ENCODE measurements at places on chromosomes 5 and 9.

DNA sequence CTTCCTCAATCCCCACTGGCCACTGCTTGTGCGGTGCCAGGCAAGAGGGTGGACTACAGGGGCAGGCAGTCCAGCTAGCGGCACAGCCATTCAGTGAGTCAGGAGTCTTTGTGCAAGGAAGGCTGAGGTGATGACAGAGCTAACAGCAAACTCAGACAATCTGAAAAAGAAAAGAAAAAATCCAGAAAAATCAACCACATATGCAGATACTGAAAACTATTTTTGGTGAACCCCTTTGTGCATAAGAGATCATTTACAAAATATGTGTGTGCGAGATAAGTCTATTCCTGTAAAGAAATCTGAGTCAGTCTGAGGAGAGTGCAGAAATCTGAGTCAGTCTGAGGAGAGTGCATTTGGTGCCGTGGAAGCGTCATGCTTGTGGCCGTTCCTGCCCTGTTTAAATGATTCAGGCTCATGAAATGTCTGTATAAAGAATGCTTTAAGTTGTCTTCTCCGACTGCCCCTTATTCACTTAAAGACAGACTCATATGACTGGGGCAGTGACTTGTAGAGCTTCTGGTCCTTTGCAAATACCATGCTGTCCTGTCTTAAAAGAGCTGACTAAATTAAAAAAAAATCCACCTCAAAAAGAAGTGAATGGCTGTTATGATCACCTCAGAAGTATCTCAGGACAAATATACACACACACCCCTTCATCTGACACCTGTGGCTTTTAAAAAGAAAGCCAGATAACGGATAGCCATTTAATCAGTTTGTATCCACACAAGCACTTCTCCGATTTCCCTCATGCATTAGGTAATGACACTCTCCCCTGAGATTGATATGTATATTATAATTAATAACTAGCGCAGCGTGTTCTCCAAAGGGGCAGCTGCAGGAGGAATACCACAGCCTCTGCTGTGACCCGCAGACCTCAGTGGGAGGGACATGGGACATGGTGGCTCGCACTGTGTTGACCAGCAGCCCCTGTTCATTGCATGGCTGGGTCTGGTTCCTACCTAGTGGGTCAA is 47.3 kb downstream of the TRIO start:
- DNase-seq, result no peak

DNA sequence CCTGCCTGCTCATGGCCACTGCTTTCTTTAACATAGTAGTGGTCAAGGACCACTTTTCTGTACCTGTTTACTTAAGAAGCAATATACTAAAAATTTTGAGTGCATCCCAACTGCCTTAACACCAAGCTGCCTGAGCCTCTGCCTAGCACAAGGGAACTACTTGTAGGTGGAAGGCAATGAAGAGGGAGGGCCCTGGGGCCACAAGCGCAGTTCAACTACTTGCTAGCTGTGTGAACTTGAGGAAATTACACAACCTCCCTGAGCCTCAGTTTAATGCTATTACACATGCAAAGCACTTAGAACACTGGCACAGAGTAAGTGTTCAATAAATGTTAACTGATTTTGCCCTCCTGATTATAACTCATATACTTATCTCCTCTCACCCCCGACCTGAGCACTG is 6.3 kb downstream of the ARL15 start:
- no peak for DNase-seq

GRCh38 chr5:142287973-142288313 is 36.9 kb downstream of the SPRY4 start:
- DNase-seq, result no peak

GRCh38 chr5:59091965-59092364 is 509.1 kb downstream of the RAB3C start:
- no peak for DNase-seq

DNA sequence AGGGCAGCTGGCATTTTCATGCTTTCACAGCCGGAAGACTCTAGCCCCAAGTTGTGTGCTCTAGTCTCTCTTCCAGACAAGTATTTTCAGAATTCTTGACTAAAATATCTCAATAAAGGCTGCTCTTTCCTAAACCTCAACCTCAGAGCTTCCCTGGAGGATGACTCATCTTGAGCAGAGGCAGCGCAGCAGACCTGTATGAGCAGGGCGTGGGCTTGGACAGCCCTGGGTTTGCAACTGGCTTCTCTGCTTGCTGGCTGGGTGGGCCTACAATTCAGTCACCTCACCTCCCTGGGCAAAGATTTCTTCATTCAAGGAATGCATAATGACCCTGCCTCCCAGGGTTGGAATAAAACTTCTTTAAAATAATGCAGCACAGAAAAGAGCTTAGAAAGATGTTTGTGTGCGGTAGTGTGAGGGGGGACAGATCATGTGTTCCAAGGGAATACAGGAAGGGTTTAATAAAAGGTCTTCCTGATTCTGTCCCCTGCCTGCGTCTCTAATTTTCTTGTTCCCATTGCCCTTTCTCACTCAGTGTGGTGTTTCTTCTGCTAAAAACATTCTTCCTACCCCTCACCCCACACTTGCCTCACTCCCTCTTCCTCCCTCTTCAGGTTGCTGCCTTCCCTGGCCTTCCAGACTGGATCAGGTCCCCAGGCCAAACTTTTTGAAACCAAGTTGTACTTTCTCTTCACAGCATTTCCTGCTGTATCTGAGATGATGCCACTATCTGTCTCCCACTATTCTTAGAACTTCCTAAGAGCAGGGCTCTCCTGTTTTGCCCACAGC is 39.4 kb upstream of the MAP1B start:
- no peak for DNase-seq

DNA sequence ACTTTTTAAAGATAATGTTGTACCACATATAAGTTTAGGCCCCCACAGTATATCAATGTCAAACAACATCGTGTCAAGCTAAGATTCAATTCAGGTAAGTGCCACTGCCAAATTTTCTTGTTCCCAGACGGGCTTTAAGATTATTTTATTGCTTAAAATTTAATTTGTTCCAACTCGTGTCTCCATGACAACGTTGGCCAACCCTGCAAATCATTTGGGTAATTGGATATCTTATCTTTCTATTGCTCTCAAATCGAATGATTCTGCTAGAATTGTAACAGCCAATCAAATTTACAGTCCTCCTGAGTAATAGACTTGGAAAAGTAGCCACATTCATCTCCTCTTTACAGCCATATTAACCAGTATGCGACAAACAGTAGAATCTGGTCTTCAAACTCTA is 19.5 kb downstream of the TLE1 start:
- DNase-seq, result no peak

GRCh38 chr9:16652582-16652981 is 217.9 kb downstream of the BNC2 start:
- no peak for DNase-seq

DNA sequence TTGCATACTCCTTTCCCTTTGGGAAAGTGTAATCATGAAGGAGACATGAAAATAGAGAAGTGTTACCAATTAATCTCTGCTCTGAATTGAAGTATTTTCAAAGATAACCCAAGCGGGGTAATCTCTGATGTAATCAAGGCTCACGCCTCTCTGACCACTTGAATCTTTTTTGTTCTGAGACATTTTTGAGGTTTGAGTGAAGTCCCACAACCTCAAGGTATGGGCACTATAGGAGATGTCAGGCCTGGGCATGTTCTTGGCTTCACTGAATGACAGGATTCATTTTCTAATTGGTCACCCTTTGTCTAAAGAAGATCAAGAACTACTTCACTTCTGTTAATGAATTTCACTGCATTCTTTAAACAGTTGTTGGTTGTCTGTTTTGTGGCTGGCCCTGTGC is 23.7 kb downstream of the ENHO start:
- DNase-seq, result no peak

DNA sequence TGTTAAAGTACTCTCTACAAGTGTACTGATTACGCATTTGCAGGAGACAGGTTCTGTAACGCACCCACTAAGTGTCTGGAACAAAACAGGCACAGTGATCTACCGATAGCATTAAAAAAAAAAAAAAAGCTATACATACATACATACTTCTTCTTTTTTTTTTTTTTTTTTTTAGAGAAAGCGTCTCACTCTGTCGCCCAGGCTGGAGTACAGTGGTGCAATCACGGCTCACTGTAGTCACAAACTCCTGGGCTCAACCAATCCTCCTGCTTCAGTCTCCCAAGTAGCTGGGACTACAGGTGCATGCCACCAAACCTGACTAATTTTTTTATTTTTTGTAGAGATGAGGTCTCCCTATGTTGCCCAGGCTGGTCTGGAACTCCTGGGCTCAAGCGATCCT is 7.6 kb downstream of the KIF24 start:
- DNase-seq, result no peak

Measured in activated CD8-positive, alpha-beta memory T cell treated with anti-CD3 and anti-CD28 coated beads for 1 hour (primary cell).